ENCODE measurements at places on chromosomes 6 and 20.

DNA sequence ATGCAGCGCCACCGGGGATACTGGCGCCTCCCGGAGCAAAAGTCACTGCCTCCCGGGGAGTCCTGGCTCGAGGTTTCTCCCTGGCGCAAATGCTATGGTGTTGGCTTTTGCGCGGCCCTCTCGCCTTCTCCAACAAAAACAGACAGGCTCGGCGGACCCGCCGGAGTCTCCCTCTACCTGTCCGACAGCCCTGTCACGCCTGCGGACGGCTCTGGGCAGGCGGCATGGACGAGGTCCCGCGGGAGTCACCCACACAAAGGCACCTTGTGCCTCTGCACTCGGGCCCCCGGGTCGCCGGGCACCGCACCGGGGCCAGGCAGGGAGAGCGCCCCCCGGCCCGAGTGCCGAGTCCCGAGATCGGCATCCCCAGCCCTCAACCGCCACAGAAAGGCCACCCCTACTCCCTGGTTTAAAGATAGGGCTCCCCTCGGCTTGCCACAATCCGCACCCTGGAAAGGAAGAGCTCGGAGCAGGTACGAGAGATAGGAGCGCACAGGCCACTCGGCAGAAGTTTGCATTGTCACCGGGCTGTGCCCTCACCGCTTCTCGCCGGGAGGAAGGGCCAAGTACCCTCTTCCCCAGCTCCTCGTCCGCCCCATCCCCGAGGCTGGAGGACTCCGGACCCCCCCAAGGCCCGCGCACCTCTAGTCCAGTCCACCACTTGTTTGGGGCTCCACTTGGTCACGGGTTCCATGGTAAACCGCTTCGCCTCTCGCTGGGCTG, 903 bp downstream of the CNKSR3 start:
- DNase-seq = no peak

GRCh38 chr20:12555369-12555768, 453.4 kb upstream of the SPTLC3 start:
- DNase-seq = no peak

DNA sequence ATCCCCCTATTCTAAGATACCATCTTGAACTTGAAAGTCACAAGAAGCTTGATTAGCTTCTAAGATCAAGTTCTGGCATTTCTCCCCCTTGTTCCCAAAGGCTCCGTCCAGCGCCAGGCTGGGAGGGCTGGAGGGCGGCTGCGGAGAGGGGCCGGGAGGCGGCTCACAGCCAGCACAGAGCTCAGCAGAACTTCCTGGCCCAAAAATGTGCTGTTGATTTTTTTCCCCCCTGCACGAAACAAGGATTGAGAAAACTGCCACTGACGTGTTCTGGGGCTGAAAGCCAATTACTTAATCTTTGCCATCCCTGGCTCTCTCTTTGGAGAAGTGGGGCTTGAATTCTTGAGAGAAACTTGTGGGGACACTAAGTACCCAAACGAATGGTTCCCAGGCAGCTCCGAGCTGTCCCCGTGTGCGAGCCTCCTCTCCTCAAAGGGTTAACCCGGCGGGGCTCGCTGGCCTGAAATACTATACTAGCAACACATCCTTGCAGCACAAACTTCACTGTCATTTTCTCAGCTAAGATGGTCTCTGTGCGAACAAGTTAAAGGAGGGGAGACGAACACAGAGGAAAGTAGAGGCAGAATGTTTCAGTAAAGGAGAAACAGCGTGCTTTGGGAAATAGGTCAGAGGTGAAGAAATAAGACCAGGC, 452 bp downstream of the TRAF3IP2 start:
- DNase-seq = peak; percentile 40

DNA sequence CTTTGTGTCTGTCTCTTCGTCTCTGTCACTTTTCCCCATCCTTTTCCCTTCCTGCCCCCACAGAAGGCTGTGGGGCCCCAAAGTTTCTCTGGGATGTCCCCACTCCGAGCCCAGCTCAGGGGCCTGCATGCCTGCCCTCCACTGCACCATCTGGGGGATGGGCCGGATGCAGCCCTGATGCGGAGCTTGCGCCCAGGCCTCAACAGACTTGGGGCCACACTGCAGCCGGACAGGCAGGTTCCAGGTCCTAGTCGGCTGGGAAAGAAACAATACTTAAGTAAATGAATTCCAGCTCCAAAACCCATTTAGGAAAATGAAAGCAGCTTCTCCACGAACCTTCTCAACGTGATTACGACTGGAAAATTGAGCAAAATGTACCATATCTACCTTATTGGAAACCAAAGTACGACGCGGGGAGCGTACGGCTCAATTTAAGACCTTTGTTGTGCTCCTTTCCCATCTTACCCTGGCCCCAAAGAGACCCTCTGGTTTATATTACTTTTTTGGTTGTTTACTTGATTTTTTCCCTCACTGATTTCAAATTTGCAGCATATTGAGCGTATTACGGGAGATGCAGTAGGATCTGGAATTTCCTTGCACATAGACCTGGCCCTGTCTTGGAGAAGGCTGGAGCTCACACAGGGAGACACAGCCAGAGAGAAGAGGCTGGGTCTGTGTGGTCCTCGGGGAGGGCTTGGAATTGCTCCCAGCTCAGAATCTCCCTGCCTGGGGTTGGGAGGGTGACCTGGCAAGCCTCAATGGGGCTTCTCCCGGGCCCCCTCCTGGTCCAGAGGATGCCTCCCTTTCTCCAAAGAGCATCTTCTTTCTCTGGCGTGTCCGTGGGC, 8.0 kb downstream of the FOXC1 start:
- no peak for DNase-seq

DNA sequence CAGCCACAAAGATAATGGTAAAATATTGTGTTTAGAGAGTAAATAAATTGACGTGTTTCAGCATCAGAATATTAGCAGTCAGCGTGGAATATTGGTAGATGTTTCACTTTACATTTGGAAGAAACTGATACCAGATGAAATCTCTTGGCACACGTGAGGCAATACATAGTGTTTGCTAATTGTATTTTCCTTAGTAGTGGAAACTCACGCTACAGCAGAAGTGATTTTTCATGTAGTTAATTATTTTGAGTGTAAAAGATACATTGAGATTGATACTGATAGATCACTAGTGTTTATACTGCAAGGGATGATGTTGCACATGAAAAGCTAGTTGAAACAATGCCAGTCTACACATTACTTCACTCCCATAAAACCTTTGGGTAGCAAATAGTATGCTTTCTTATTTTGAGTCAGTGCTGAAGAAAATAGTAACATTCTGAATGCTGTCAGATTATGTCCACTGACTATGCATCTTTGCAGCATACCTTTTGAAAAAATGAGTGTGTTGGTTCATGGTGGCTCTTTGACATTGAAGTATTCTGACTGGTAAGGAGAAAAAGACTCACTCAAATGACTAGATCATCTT, 59.3 kb downstream of the CD2AP start:
- no peak for DNase-seq

GRCh38 chr20:24762791-24763350, 186.2 kb upstream of the CST7 start:
- DNase-seq = no peak
